Stimulated activated CD8-positive, alpha-beta memory T cell treated with anti-CD3 and anti-CD28 coated beads, Interleukin-2, amount 100 ng/mL, for 1 hour (primary cell): ENCODE measurements at places on chromosomes 7 and 10.

GRCh38 chr10:43214071-43214955, 52.6 kb downstream of the RASGEF1A start:
- DNase-seq = no peak

- DNase-seq = no peak
These were observed 86.6 kb downstream of the FRMPD2 start for GRCh38 chr10:48187713-48188485.

DNA sequence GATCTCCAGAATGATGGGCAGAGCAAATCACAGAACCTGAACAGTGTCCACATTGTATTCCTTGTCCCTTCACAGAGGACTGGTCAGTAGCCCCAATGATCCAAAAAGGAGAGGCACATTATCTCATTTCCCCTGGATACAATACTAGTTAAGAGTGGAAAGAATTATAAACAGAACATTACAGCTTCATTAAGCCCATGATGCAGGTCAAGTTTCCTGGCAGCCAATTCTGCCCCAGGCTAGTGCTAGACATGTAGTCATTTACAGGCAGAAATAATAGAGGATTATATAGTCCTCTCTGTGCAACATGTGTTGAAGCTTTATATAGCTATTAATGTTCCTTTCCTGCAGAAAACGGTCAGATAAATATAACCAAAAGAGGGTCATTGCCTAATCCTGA, 124.3 kb upstream of the WNT16 start:
- no peak for DNase-seq

DNA sequence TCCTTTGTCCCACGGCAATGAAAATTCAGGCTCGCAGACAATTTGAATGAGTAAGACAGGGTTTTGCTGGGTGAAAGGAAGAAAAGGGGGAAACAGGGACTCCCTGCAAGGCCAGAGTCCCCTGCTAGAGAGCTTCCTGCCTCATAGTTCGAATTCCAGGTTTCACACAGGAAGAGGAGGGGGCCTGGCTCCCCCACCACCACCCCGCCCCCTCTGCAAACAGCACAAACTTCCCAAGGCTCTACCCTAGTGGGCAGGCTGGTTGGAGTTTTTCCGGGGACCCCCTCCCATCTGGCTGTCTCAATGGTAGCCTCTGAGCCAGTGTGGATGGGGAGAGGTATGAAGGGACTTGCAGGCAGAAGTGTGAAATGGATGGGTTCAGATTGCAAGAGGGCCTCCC, 57.4 kb upstream of the NEBL start:
- DNase-seq = no peak

DNA sequence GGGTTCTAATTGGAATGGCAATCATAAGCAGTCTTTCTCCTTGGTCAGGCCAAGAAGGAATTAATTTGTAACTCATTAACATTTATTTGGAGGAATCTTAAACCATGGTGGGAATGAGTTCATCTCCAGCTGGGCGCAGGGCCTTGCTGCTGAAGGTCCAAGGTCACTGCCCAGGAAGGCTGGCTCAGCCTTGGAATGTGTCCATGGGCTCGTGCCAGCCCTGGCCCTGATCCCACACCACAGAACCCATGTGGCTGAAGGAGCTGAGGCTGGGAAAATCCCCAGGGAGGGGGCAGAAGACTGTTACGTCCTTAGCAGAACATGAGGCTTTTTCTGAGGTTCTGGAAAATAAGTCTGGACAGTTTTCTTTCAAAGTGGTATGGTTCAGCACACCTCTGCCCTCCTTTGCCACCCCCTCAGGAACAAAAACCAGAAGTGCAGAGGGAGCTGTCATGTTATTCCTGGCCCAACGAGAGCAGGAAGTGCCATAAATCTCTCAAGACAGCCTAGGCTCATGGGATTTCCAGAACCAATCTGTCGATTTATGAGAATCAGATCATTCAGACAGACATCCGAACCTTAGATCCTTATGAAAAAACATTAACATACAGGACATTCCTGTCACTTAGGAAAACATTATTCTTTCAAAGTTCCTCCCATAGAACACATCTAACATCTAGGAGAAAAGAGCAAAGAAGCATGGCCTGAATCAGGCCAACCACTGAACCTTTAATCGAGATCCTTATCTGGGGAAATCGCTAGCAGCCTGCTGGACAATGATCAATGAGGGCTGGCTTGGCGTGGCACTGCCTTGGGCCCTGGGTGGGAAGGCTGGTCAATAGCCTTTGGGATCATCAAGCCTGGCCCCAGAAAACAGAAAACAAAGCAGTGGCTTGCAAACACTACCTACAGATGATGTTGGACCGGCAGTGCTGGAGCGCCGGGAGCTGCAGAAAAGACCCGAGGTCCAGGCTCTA, 134.3 kb downstream of the TAX1BP1 start:
- DNase-seq = no peak

DNA sequence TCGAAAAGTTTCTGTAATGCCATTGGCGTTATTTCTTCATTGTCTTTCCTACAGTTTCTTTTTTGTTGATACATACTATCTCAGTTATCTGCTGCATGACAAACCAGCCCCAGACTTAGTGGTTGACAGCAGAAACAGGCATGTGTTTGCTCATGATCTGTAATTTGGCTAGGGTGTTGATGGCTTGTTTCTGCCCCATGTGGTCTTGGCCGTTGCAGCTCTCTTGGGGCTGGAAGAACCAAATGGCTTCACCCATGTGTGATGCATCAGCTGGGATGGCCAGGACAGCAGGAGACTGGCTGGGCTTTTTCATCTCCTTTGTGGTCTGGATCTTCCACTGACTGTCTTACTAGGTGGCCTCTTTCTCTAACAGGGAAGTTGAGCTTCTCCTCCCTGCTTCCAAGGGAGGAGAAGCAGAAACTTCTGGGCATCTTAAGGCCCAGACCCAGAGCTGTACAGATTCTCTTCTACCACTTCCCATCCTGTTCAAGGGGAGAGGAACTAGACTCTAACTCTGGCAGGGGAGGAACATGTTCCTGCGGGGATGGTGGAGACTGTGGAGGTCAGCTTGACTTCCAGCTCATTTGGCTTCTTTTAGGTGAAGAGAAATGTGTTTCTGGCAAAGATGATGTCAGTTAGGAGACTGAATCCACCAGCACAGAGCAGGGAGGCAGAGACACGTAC, 89.3 kb downstream of the FANK1 start:
- DNase-seq = no peak

DNA sequence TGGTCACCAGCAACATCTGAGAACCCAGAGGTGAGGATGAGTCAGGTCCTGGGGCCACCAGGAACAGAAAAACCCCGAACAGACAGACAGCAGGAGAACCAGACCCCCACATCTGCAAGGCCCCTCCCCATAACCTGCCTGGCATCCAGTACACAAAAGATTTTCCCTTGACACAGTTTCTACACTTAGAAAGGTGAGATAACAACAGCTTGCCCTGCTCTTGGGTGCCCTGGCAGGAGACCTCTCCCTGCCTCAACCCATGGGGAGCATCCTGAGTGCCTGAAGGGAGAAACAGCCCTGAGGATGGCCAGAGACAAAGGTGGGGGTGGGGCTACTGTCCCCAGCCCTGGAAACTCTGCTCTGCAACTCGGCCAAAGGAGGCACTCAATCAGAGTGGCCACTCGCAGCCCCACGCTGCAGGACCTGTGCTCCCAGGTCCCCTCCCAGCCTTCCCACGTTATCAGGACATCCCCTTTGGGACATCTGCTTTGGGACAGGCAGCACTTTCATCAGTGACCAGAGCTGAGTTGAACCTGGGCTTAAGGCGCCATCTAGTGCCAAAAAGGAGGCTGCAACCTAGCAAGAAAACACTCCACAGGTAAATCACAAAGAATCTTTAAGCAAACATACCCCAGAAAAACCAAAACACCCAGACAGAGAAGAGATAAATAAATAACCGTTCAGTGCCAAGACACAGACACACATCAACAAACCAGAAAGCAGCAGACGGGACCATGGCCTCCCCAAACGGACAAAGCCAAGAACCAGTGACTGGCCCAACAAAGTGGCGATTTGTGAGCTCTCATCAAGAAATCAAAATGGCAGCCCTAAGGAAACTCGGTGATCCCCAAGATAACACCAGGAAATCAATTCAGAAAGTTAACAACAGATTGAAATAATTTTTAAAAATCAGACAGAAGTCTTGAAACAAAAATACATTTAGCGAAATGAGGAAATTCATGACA, 233.7 kb downstream of the PTPRN2 start:
- no peak for DNase-seq

DNA sequence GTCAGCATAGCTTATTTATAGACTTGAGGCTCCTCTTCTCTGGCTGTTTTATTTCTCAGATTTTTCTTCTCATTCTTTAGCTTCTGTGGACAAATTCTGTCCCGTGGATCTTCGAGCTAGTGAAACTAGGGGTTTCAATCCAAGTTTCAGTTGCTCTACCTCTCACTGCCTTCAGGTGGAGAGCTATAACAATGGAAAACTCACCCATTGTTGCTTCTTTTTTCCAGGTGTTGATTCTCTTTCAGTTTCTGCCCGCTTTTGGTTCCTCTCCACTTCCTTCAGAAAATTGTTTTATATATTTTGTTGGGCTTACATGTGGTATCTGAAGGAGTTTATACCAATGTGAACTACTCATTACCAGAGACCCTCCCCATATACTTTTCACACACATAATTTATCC, 266.1 kb downstream of the TCF7L2 start:
- no peak for DNase-seq

DNA sequence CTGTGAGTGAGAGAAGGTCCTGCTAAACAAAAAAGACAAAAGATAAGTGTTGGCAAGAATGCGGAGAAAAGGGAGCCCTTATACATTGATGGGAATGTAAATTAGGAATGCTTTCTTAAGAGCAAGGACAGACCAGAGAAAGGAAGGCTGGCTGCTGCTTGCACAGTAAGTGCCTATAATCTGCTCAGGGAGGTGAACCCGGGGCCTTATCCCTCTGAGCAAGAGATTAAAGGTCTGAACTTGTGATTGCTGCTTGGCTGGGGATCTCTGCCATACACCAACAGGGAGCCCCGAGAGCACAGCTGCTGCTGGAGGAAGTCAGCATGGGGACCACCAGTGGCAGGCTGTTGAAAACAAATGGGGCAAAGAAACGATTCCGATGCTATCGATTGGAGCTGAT, 32.0 kb upstream of the CRTAC1 start:
- no peak for DNase-seq

DNA sequence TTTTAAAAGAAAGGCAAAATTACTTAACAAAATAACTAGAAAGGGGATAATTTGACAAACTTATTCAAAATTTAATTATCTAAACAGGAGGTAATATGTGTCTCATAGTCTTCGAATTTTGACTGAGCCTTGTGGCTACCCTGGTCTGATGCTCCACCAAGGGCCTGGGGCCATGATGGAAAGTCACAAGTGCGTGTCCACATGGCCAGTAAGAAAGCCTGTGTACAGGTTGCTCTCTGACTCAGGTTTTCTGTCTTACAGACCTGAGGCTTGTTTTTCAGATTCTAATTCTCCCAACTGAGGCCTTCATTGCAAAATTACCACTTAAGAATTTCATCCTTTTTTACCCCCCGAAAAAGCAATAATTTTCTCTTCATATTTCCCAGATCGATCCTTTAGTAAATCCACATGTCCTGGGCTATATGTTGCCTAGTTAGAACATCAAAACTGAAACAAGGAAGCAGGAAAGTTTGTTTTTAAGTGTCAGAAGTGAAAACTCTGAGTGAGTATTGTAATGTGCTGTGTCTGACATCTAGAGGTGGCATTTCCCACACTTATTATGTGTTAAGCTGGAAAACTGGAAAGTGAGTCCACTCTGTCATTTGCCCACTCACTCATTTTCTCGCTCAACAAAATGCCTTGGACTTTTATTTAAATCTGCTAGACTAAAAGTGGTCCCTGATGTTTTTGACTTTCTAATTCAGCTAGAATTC, 10.0 kb downstream of the CYP3A43 start:
- no peak for DNase-seq

GRCh38 chr7:142560166-142560565, 189.1 kb upstream of the PRSS1 start:
- DNase-seq = no peak

DNA sequence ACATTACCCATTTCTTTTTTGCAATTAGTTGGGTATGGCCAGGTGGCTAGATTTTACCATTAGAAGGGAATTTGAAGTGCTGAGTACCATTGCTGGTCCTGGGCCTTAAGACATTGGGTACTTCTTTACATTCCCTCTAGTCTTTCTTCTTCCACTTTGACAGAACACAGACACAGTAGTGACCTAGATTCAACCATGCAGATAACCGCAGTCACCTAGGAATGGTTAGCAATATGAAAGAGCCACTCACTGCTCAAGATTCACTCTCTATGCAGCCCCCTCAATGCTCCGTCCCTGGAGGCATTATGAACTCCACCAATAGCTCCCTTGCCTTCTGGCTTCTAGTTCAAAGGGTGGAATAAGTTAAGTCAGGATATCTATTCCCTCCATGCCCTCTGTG, 16.2 kb upstream of the PON1 start:
- no peak for DNase-seq

DNA sequence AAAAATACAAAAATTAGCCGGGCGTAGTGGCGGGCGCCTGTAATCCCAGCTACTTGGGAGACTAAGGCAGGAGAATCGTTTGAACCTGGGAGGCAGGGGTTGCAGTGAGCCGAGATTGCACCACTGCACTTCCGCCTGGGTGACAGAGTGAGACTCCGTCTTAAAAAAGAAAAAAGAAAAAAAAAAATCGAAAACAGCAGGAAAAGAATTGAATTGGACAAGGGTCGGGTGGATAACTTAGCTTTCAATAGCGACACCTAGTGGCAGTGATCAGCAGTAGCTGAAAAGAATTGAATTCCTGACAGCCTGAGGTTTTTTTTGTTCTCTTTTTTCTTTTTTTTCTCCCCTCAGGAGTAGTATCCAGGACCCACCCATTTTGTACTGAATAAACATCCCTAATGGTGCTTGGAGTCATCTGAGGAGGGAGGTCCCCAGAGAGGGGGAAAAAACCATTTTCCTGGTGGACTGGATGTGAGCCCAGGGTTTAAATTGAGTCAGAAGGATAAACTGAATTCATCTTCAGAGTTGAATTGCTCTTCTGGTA, 55.1 kb downstream of the CYCS start:
- peak; percentile 20 for DNase-seq

- DNase-seq = no peak
These were observed 72.9 kb downstream of the PLXNA4 start for GRCh38 chr7:132503415-132503814.

DNA sequence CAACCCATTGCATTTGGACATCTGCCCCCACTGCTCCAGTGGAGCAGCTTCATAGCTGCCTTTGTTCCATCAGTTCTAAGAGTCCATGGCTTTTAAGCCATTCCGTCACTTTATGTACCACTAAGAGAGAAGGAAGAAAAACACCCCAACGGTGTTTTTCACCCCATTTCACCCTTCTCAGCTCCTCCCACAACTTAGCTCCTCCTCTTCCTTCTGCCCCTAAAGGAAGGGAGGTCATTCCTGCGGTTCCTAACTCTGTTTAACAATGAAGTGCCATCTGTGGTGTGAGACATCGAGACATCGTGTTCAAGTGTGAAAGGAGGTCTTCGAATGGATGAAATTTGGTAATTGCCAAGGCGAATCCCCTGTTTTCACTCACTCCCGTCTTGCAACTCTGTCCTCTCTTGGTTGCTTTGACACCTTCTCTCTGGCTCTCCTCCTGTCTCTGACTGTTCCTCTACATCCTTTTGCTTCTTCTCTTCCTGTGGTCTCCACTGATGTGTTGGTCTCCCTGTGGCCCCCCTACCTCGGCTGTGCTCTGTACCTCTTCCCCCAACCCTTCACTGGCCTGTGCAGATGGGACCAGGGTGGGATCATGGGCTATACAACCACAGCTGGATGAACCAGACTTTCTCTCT, 23.0 kb downstream of the SMKR1 start:
- DNase-seq = no peak

GRCh38 chr7:28768577-28769147, 189.5 kb downstream of the TRIL start:
- DNase-seq = no peak
